Stimulated activated CD8-positive, alpha-beta memory T cell treated with anti-CD3 and anti-CD28 coated beads, Interleukin-2, amount 100 ng/mL, for 1 hour (primary cell): ENCODE measurements at places on chromosomes 16 and 17.
A peak's percentile ranks its signal among the peaks of the same experiment; 100 is the strongest.

DNA sequence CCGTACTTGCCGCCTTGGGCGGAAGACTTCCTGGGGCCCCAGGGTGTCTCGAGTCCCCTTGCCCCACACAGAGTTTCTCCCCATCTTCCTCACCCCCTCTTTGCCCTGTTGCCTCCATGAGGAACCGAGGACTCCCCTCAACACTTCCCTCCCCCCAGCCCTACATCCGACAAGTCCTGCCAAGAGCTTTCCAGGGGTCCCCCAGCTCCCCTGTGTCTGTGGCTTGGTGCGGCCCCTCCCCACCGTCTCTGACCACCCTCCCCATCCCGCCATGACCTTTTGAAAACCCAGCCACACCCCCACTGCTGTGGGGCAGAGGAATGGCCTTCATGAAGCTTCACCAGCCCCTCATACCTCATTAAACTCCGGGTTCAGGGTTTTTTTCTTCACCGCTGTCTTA is 11.4 kb downstream of the SCGB1C2 start:
- DNase-seq = no peak

DNA sequence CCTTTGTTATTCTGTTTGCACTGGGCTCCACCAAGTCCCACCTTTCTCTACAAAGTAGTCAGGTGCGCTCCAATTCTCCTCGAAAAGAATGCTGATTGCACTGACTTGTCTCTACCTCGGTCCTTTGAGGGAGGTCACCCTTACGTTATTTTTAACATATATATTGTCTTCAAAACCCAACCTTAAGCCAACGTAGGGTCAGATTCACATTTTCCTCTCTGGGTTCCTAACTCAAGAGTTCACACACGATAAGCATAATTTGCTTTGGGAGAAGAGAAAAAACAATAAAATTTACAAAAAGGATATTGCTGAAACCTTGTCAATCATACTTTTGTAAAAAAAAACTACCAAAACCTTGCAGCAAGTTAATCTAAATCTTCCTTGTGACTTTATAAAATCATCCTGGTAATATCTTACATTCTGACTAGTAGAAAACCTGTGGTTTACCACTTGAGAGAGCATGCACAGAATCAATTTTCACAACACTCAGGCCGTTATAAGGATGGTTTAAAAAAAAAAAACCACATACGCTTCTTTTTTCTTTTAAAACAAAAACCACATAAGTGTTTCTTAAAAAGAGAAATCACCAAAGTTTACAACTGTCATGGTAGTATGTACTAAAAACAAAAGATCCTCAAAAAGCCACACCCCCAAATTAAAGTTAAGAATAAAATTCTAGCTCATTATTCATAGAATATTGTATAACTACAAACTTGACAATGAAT is 72.2 kb upstream of the TRAP1 start:
- DNase-seq = no peak

DNA sequence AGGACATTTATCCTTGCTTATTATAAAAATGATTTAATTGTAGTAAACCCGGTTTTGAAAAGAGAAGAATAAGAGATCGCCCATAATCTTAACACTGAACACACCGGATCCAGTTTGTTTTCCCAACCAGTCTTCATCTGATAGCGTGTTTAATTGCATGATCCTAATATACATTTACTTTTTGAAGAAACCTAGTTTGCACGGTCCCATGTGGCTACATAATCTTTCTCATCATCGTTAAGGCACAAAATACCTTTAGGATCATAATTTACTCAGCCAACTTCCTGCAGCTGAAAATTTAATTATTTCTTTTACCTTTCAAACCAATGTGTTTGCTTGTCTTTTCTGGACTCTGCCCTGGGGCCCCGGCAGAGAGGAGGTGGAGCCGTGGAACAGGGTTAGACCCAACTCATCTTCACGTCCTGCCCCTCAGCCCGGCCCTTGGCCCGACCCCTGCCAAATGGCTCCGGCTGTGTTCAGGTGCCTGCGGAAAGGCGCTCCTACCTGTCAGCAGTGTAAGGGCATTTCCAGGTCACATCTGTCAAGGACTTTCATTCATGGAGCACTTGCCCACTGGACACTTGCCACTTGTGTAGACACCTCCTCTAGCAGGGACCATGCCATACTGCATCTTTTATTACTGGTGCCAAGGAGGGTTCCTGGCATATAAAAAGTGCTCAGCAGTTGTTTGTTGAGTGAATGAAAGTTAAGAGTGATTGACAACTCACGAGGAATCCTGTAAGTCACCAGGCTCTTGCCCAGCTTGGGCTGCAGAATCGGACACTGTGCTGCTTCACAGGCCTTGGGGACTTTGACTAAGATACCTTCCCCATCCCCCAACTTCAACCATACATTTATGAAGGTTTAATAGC is 28.6 kb downstream of the SMARCE1 start:
- no peak for DNase-seq

DNA sequence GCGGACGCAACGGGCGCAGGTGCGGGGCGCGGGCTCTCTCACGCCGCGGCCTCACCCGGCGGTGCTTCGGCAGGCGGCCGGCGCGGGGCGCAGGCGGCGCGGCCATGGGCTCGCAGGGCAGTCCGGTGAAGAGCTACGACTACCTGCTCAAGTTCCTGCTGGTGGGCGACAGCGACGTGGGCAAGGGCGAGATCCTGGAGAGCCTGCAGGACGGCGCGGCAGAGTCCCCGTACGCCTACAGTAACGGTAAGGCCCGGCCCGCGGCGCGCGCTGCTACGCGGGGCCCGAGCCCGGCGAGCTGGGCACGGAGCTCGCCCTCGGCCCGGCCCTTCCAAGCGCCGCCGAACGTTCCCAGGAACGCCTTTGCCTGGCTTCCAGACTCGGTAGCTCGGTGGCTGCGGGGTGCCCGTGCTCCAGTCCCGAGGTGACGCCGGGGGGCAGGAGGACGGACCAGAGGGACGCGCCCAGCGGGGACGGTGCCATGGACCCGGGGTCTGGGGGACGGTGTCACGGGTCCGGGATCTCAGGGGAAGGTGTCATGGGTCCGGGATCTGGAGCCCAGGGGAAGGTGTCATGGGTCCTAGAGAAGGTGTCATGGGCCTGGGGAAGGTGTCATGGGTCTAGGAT is 435 bp downstream of the RAB40C start:
- DNase-seq = no peak

GRCh38 chr16:11976850-11977375 is 379 bp downstream of the SNX29 start:
- no peak for DNase-seq

- no peak for DNase-seq
These were observed 11.2 kb downstream of the CES2 start for GRCh38 chr16:66946541-66946940.

DNA sequence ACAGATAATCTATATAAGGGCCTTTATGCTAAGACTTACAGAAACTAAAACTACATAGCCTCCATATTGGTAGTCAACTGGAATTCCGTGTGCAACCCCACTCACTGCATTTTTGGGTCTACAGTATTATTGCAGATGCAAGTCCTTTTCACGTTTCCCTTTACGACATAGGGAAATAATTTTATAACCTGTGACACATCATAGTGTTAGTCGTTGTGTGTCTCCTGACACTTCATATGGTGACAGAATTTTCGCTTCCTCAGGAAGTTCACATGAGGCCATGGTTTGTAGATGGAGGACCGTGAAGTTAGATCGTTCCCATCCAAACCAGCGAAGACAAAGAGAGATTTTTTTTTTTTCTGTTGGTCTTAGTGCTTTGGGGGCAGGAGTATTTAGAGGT is 15.7 kb upstream of the MRC2 start:
- no peak for DNase-seq

DNA sequence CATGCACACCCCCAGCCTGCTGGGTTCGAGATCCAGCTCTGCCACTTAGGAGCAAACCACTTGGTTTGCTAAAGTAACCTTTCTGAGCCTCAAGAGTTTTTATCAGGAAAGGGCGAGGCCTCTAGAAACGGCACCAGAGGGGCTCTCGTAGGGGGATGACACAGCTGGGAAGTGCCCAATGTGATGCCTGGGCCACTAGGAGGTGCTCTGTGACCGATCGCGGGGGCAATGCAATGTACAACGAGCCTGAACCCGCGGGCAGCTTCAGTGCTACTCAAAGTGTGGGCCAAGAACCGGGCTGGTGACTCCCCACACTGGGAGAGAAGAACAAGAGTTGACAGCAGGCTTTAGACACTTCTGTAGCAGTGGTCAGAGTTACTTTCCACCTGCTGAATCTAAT is 9.4 kb downstream of the C16orf89 start:
- DNase-seq = no peak

GRCh38 chr17:74962622-74963394 is 9.8 kb downstream of the HID1 start:
- no peak for DNase-seq

GRCh38 chr17:78736526-78737079 is 45.5 kb downstream of the CYTH1 start:
- DNase-seq = peak; percentile 36

- no peak for DNase-seq
These were observed 77.0 kb downstream of the CDH11 start for GRCh38 chr16:65044873-65045272.

- DNase-seq = no peak
These were observed 66.7 kb upstream of the DHX40 start for GRCh38 chr17:59498530-59499307.

GRCh38 chr17:4017377-4017776 is 53.1 kb upstream of the ATP2A3 start:
- no peak for DNase-seq

- no peak for DNase-seq
These were observed 218.5 kb downstream of the SEC14L1 start for GRCh38 chr17:77359236-77359635.

- DNase-seq = no peak
These were observed 22.7 kb upstream of the SRCIN1 start for GRCh38 chr17:38628441-38628840.

GRCh38 chr17:35095741-35096140 is 23.9 kb downstream of the RAD51D start:
- DNase-seq = no peak

- DNase-seq = no peak
These were observed 371.5 kb downstream of the KIF2B start for GRCh38 chr17:54194268-54194667.

DNA sequence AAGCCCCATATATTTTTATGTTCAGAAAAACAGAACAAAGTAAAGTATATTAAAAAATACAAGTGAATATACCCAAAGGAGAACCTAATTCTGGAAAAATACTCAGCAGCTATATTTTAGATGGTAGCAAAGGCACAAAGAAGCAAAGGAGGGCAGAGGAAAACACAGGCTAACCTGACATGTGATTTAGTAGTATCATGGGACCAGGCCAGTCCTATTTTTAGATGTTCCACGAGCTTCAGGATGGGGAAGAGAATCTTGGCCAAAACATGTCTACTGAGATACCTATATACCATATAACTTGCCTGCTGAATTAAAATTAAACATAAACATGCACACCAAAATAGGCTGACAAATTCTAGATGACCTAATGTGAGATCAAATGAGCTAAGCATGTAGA is 32.9 kb downstream of the SMYD4 start:
- no peak for DNase-seq

GRCh38 chr17:31112001-31112661 is 17.4 kb downstream of the NF1 start:
- DNase-seq = no peak

DNA sequence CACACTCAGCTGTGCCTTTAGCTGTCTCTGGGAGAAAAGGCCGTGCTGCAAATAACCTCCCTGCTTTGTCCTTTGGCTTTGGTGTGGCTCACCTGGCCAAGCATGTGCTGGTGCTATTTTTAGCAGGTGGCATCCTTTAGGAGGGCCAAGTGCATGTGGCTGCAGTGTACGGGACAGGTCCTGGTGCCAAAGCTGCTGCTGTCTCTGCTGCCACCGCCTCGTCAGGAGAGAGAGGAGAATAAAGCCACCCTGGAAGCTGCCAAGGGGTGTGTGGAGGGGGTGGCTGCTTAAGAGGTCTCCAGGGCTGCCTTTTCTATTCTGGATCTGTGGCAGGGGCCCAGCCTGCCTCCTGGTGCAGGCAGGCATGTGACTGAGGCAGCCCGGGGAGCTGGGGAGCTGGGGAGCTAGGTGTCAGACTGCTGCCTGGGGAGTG is 6.2 kb downstream of the AKAP1 start:
- no peak for DNase-seq

DNA sequence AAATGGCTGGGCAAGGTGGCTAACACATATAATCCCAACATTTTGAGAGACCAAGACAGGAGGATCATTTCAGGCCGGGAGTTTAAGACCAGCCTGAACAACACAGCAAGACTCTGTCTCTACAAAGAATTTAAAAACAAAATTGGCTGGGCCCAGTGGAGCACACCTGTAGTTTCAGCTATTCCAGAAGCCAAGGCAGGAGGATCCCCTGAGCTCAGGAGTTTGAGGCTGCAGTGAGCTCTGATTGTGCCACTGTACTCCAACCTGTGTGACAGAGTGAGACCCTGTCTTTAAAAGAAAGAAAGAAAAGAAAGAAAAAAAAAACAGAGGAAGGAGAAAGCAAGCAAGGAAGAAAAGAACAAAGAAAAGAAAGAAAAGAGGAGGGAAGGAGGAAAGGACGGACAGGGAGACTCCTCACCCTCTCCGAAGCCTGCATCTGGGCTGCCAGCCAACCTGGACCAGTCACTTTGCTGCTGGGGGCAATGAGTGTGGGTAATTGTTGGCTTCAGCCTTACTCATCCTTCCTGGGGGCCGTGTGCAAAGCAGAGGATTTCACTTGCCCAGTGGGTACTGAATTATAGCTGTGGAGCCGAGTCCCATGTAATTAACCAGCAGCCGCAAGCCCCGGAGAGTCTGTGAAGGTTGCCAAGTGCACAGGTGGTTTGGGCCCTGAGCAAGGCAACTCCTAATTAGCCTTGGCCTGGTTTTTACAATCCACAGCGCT is 6.7 kb upstream of the MT4 start:
- no peak for DNase-seq

DNA sequence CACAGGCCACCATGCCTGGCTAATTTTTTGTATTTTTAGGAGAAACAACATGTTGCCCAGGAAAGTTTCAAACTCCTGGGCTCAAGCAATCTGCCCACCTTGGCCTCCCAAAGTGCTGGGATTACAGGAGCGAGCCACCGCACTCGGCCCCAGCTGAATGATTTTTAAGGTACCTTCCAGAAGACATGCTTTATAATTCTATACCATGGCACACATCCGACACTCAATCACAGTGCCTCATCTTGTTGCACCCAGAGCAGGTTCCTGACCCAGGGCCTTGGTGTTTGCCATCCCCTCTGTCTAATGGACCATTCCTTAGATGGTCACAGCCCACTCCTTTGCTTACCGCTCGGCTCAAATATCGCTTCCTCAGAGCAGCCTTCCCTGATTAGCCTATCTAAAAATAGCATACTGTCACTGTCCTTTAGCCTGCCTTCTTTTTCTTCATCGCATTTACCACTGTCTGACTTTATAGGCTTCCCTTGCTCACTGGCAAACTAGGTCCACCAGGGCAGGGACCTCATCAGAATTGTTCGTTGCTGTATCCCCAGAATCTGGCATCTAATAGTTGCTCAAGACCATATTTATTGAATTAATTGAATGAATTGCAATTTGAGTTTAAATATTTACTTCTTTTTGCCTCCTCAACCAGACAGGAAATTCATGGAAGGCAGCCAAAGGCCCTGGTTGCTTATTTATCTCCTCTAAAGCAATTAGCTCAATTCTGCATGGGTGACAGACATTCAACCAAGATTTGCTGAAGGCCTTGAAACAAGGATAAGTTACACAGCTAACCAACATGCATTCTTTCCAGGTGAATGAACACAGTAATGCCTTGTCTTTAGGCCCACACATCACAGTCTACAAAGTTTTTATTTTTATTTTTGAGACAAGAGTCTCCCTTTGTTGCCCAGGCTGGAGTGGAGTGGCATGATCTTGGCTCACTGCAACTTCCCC is 6.3 kb upstream of the TENT4B start:
- DNase-seq = no peak

- DNase-seq = no peak
These were observed 2.8 kb upstream of the NTN3 start for GRCh38 chr16:2468233-2468724.

GRCh38 chr16:10619271-10619849 is 39.0 kb upstream of the EMP2 start:
- no peak for DNase-seq
